Activated naive CD4-positive, alpha-beta T cell treated with anti-CD3 and anti-CD28 coated beads, Interleukin-2, amount 10 ng/mL, durations not matched to agents 7 days and 5 days (primary cell): ENCODE measurements at places on chromosomes 6 and 20.

DNA sequence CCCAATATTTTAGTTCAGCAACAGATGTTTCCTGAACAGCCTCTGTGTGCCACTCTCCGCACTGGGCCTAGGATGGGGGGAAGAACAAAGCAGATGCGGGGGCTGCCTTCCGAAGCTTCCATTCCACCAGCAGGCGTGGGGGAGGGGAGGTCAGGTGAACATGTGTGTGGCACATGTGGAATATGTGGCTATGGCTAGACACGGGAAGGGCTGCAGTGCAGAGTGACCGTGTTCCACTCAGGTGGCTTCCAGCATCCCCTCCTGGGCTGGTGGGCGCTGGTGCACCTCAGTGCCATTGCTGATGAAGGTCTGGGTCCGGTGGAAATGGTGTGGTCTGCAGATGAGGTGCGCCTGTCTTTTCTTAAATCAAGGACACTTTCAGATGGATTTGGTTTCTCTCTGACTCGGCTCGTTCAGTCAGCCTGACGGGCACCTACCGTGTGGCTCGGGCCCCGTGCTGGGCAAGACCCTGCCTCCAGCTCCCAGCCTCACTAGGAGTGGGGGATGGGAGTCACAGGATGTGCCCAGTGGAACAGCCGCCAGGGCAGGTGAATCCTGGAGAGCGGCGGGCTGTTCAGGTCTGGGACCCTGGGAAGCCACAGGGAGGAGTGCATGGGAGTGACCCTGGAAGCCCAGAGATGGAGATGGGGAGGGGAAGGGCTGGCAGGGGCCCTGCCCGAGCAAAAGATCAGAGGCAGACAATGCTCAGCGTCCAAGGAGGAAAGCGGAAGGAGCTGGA is 111.0 kb downstream of the SYCP2 start:
- H3K27me3 ChIP-seq, result no peaks in the 10 kb centered on the region
- H3K27ac ChIP-seq, result no peak overlapping the region
- no peak for DNase-seq
- no peaks in the 10 kb centered on the region for H3K36me3 ChIP-seq

DNA sequence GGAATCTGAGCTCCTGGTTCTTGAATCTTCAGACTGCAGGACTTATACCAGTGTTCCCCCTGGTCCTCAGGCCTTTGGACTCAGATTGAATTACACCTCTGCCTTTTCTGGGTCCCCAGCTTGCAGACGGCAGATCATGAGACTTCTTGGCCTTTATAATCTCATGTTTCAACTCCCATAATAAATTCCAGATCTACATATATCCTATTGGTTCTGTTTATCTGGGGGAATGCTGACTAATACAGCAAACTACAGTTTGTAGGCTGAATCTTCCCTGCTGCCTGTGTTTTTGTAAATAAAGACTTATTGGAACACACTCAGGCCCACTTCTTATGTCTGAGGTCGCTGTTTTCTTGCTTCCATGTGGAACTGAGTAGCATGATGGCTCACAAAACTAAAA is 184.7 kb downstream of the HDGFL1 start:
- no peak for DNase-seq
- H3K4me1 ChIP-seq, result no peaks in the 10 kb centered on the region
- no peaks in the 10 kb centered on the region for H3K27me3 ChIP-seq
- H3K36me3 ChIP-seq, result no peaks in the 10 kb centered on the region
- no peak overlapping the region for H3K4me3 ChIP-seq

DNA sequence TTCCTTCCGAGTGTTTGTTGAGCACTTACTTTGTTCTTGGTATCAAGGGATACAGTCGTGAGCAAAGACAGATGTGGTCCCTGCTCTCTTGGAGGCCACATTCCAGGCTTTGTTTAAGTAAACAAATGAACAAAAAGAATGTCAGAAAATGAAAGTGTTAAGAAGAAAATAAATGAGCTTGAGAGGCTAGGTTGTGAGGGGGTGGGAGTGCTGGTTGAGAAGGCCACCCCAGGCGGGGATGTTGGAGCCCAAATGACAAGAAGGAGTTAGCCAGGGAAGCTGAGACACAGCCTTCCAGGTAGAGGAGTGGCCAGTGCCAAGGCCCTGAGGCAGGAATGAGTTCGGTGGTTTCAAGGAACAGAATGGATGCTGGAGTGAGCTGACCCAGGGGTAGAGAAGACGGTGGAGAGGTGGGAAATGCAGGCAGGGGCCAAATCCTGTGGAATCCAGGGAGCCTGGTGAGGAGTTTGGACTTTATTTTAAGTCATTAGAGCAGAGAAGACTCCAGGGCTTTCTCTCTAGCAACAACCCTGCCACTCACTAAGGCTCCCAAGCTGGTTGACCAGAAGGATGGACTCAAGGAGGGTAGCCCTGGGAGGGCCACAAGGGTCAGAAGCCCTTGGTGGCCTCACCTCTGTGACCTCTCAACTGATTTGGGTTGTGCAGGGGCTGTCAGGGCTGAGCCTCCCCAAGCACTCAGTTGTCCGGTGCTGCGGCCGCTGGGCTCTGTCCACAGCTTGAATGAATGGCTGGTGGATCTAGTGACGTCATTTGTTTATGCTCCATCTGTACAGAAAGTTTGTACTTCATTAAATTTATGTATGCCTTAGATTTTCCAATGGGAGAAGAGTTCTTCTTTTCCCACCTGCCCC is 66.0 kb upstream of the STX16 start:
- H3K27me3 ChIP-seq, result peaks cover 16% of the 10 kb centered on the region
- H3K36me3 ChIP-seq, result no peaks in the 10 kb centered on the region
- no peaks in the 10 kb centered on the region for H3K4me1 ChIP-seq
- H3K27ac ChIP-seq, result no peak overlapping the region
- DNase-seq, result peak; percentile 13
- H3K4me3 ChIP-seq, result no peak overlapping the region

DNA sequence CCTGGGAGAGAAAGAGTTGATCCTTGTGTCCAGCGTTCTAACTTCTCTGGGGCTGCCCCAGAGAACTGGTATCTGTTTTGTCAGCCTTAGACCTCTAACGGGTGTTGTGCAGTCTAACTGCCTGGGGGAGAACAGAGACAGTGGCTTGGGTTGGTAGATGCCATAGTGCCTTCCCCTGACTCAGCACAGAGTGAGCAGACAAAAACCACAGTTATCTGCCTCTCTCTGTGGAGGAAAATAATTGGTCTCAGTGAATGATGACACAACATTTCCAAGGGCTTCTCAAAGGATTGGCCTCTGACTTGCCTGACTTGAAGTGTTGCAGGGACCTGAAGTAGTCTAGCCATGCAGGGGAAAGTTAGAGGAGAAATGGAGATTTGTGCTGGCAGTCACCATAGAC is 226.2 kb upstream of the MAN1A1 start:
- DNase-seq, result no peak
- H3K4me3 ChIP-seq, result no peak overlapping the region
- no peaks in the 10 kb centered on the region for H3K36me3 ChIP-seq
- peaks cover 4% of the 10 kb centered on the region for H3K27me3 ChIP-seq

- no peaks in the 10 kb centered on the region for H3K4me1 ChIP-seq
- peaks cover 7% of the 10 kb centered on the region for H3K27me3 ChIP-seq
- H3K27ac ChIP-seq, result no peak overlapping the region
- no peak overlapping the region for H3K4me3 ChIP-seq
Observed at GRCh38 chr6:87806099-87806498, 104.1 kb upstream of the AKIRIN2 start.

DNA sequence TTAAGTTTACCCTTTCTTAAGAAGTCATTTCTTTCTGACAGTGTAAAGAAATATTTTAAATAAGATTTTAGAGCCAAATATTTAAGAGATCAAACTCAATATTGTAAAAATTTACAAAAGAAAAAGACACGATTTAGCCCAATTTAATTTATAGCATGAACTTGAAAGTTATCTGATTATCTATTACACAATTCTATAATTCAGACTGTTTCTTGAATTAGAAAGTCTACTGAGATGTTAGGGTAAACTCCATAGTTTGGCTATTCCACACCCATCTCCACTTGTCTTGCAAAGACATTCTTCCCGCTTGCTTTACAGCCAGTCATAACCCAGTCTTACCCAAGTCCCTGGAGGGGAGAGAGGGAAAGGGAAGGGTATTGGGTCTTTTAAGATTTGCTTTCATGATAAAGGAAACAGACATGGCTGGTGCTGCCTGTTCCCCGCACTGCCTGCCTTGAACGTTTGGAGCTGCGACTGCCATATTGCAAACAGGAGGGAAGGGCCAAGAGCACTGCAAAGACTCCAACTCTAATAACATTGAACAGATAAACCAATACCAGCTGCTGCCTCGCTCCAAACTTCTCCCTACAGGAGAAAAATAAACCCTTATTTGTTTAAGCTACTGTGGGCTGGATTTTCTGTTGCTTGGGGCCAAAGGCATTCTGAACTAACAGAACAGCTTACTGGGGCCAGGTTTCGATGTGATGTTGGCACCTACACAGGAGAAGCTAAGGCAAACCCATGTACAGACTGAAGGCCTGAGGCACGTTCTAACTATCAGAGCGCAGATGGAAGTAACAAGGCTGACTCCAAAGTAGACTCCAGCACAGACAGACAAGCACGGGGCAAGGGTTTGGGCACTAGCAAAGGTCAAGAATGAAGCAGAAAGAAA is 552.3 kb upstream of the JARID2 start:
- no peak overlapping the region for H3K27ac ChIP-seq
- H3K4me1 ChIP-seq, result no peaks in the 10 kb centered on the region
- no peak overlapping the region for H3K4me3 ChIP-seq
- DNase-seq, result no peak
- H3K27me3 ChIP-seq, result peaks cover 4% of the 10 kb centered on the region

DNA sequence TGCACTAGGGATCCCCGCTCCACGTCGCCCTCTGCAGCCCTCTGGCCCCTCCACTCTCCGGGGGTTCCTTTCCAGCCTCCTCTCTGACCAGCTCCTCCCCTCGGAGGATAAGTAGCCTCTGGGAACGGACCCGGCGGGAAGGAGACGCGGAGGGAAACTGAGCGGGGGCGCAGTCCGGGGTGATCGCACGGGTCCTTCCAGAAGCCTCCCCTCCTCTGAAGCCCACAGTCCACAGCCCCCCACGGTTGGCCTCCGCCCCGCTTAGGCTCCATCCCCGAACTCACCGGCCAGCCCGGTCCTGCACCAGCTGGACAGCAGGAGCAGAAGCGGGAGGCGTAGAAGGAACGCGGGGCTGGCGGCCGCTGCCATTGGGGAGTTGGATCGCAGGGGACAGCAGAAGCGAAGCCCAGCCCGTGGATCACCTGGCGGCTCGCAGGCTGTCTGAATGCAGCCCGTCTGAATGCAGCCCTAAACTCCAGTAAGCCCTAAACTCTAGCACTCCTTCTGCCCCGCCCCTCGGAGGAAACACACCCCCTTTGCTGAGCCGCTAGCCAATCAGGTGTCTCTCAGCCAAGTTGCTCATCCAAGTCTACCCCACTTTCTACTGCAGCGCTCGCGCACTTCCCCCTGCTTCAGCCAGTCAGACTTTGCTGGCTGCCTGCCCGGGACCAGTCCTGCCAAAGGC is at the start of gene RAET1G:
Gene RAET1G (minus strand): TSS at position 480 of the 685 bp plus-strand sequence. CDS start 111 bp downstream, at position 369.
- H3K27me3 ChIP-seq, result peaks cover 89% of the 10 kb centered on the region

DNA sequence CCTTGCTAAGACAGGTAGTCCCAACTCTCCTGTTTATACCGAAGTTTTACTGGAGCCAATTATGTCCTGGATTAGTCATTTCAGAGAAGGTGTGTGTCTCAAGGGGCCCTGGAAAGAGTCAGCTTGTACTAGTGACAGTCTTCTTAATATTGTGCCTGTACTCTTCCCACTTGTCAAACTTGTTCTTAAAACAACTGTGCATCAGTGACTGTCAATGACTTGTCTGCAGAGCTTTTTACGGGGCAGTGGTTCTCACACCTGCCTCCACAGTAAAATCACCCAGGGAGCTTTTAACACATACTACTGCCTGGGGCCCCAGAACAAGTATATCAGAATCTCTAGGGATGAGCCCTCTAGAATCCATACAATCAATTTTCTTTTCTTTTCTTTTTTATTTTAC is 28.4 kb upstream of the GLP1R start:
- H3K27me3 ChIP-seq, result no peaks in the 10 kb centered on the region
- DNase-seq, result no peak
- no peaks in the 10 kb centered on the region for H3K36me3 ChIP-seq
- no peaks in the 10 kb centered on the region for H3K4me1 ChIP-seq
